Stimulated activated CD8-positive, alpha-beta memory T cell treated with anti-CD3 and anti-CD28 coated beads, Interleukin-7, amount 100 ng/mL, for 4 hours (primary cell): ENCODE measurements at places on chromosomes 13 and 19.

- DNase-seq = no peak
Observed at GRCh38 chr13:58134012-58134411, 502.5 kb downstream of the PCDH17 start.

- DNase-seq = no peak
Observed at GRCh38 chr19:4971816-4972495, 3.0 kb downstream of the KDM4B start.

- no peak for DNase-seq
Observed at GRCh38 chr19:34082289-34083077, 89.8 kb upstream of the LSM14A start.

DNA sequence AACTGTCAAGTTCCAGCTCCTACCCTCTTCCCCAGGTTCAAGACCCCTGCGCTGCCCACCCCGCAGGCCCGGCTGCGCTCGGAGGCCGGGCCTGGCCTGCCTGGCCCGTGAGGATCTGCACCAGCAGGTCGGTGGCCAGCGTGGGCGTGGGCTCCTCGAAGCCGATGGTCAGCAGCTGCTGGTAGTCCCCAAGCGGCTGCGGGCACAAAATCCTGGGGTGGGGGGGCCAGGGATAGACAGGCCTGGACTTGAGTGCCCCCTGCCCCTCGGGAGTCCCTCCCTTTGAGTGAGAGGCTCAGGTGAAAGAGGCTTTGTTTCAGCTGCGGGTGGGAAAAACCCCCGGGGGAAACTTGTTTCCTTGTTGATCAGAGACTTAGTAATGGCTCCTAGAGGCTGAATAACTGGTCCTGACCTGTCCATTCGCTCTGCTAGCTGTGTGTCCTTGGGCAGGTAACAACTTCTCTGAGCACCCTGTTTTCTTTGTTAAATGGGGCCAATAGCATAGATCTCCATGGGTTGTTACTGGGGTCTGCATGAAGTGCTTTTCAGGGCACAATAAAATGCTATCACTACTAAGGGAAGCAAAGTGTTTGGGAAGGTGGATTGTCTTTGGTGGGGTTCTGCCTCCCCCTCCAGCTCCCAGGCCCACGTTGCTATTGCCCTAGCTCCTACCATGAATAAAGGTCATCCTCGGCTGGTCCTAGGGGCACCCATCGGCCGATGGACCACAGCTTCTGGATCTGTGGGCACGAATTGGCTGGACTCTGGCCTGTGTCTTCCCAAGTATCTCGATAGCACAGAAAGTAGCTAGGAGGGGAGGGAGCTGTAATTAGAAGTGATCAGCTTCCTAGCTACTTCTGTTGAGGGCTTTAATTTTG, 3.5 kb downstream of the C19orf67 start:
- no peak for DNase-seq

DNA sequence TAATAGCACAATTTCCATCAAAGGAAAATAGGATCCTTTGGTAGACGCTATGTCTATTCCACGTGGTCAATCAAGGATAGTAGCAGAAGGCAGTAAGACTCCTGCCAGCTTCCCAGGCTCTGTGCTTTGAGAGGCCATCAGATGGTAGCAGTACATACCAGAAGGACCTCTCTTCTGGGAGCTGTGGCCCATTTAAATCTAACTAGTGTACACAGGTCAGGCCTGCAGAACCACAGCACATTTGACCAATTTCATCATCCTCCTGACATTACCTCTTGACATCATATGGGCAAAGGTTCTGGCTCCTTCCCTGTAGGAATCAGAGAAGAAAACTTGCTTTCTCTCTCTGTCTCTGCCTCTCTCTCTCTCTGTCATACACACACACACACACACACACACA, 229.6 kb upstream of the HTR2A start:
- DNase-seq = no peak

- no peak for DNase-seq
Observed at GRCh38 chr13:59490651-59491050, 673.1 kb downstream of the DIAPH3 start.

DNA sequence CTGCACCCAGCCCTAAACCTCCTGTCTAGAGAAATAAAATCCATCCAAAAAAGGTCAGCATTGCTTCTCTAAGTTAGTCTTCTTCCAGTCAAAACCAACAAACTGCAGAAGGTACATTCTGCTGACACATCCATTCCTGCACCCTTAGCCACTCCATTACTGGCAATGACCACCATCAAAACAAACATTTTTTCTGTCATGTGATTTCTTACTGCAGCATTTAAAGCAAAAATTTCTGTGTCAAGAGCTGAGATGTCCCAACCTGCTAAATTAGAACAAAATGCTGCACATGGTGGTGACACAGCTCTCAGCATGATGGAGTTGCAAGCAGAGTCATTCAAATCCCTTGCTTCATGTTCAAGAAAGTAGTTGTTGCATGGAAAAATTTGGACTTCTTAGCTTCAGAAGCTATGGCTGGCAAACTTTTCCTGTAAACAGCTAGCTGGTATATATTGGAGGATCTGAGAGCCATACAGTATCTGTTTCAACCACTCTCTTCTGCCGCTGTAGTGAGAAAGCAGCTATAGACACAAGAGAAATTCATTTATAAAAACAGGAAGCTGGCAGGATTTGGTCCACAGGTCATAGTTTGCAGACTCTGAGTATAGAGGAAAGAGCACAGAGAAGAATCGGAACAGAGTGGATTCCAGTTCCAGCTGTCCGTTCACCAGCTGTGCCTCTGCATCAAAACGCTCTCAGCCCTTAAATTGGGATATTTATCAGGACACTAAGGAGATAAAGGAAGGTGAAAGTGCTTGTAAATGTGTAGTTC, 17.4 kb downstream of the RUBCNL start:
- DNase-seq = no peak

- DNase-seq = no peak
Observed at GRCh38 chr13:95987841-95988240, 65.4 kb downstream of the UGGT2 start.

- no peak for DNase-seq
Observed at GRCh38 chr13:42477596-42478190, 96.3 kb upstream of the TNFSF11 start.

GRCh38 chr19:5057860-5058259, 88.9 kb downstream of the KDM4B start:
- DNase-seq = no peak

DNA sequence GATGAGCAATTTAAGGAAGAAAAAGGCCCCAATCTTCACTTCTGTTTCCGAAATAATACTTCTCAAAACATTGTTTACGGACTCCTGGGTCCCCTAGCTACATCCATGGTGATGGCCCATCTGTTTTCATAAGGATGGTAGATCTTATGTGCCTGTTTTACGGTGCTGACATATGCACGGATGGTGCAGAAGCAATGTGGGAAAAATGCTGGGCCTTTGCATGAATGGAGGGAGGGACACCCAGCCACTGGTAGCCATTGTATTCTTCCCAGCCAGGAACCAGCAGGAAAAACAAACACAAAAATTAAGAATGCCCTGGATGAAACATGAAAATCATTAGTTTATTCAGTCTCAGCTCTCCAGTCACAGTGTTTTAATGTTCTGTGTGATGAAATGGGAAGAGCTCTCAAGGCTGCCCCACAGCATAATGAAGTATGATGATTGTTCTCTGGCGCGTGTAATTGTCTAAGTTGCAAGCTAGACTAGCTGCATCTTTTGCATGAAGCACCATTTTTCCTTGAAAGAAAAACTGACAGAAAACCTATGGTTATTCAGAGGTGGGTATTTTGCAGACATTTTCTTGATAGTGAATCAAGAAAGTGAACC, 1201.1 kb upstream of the SLC10A2 start:
- DNase-seq = no peak

DNA sequence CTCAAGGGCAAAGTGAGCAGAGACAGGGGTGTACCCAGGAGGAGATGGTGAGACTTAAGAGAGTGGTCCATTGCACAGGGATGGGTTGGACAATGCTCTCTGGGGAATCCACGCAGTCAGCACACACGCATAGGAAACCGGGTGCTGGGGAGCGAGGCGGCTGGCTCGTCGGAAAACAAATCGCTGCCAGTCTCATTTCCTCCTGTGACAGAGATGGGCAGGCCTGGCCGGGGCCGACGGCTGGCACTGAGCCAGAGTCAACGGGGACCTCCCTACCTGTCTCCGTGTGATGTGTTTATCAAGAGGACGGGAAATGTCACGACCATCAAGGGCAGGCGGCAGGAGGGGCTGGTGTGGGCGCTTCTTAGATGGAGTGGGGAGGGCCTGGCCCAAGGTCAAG, 27.3 kb downstream of the PTPRS start:
- DNase-seq = no peak

- no peak for DNase-seq
Observed at GRCh38 chr19:2062770-2063169, 11.7 kb upstream of the MKNK2 start.

- no peak for DNase-seq
Observed at GRCh38 chr19:51075998-51076397, 6.7 kb downstream of the KLK14 start.

DNA sequence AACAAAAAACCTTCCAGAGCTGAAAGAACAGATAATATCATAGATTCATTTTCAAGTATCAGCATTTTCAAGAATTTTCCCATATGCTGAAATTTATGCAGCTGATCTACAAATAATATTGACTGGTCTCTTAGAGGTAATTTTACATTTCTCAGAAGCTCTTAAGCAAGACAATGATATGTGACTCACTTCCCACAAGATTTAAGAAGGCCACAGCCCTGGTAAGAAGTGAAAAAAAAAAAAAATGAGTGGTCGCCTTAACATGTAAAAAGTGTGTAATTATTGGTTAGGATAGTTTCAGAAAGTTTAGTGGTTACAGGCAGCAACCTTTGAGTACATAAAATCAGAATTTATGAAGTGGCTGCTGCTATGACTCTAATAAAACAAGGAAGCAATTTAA, 54.5 kb downstream of the NUFIP1 start:
- no peak for DNase-seq

GRCh38 chr13:24700539-24700938, 20.3 kb downstream of the ATP12A start:
- no peak for DNase-seq

DNA sequence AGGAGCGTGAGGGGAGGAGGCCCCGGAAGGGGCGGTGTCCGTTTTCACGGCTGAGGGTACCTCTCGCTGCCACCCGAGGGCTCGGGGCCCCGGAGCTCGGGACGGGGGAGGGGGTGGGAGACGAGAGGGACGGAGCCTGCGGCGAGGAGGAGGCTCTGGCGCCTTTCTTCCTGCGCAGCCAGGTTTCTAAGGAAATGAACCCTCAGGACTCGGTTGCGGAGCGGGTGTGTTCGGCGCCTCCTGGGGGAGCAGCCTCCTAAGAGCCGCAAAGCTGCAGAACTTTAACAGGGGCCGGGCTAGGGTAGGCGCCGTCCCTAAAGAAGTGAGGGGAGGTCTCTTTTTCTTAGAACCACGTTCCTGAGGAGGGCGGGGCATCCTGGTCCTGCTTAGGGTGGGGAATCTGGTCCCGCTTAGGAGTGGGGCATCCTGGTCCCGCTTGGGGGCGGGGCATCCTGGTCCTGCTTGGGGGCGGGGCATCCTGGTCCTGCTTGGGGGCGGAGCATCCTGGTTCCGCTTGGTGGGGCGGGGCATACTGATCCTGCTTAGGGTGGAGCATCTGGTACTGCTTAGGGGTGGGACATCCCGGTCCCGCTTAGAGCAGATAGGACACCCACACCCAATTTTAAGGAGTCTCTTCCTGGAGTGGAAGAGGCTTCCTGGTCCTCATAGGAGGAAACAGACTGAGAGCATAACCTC, 6.2 kb downstream of the SYT5 start:
- DNase-seq = no peak

DNA sequence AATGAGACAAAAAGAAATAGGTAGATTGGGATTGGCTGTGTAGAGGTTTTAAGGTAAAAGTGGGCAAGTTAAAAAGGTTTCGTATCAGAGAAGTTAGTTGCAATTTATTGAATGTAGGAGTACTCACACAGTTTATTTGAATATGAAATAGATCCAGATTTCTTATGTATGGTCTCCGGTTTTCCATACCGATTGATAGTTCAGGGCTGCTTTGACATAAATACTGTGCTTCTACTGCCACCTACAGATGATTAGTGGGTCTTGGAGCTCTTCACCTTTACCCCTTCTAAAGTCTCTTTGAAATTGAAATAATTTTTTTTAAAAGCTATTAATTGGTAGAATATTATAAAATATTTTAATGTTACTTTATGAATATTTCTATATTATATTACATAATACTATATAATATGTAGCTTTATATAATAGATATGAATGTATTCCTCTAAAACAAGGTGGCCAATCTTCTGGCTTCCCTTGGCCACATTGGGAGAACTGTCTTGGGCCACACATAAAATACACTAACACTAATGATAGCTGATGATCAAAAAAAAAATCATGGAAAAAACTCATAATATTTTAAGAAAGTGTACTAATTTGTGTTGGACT, 7.7 kb upstream of the GPR18 start:
- DNase-seq = no peak

DNA sequence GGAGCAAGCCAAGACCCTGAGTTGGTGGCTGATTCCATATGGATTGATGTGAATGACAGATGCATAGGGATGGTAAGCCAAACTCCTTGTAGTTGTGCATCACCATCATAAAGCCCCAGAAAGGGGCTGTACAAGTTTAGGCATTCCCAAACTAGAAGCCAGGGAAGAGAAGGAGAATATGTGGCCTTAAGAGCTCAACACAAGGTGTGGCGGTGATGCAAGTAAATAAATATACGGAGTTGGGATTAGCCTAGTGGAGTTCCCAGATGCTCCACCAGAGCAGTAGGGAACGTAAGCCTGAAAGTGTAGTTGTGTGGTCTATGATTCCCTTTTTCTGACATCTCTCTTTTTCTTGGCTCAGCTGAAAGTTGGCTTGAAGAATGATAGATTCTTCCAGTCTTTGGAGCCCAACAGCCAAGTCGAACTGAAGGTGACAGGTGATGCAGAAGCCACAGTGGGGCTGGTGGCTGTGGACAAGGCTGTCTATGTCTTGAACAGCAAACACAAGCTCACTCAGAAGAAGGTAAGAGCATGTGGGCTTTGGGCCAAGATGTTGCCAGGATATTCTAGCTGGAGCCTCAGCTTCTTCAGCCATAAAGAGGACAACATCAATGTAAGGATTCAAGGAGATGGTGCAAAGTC, 30.1 kb downstream of the RDH8 start:
- DNase-seq = no peak

- no peak for DNase-seq
Observed at GRCh38 chr19:3392480-3392879, 26.1 kb downstream of the NFIC start.

DNA sequence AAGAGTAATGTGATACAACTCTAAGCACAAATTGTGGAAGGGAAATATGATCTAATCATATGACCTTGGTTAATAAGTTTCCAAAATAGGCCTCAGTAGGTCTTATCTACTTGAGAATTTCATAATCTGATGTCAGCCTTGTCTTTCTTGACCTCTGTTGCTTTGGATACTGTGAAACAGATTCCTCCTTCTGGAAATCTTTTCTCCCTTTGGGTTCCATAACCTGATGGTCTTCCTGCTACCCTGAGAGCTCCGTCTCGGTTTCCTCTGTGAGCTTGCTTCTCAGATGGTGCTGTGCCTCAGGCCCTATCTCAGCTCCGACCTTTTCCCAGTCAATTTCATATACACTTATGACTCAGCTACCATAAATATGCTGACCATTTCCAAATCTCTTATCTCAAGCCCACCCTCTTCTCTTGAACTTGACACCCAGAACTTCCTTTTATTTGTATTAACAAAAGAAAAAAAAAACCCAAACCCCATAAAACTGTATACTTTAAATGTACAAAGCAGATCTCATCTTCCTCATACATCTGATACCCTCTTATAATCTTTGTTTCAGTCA, 6.4 kb upstream of the SLC46A3 start:
- no peak for DNase-seq
